ENCODE measurements at places on chromosomes 13 and 19. TPM values are rescaled to one million over a fixed set of nuclear protein-coding genes. Genes with fewer than 3 reads are reported as not detected.

- H3K4me3 ChIP-seq = no peak overlapping the region
- H3K27me3 ChIP-seq = no peaks in the 10 kb centered on the region
- H3K36me3 ChIP-seq = peaks cover 18% of the 10 kb centered on the region
- H3K27ac ChIP-seq = no peak overlapping the region
- no peaks in the 10 kb centered on the region for H3K4me1 ChIP-seq
These were observed 33.7 kb upstream of the TEX29 start for GRCh38 chr13:111286749-111287148.

CYP2A7 gene
- not detected for total RNA-seq

GRCh38 chr19:17954401-17954800 lies 12.5 kb upstream of the KCNN1 start:
- DNase-seq = no peak
- no peak overlapping the region for H3K27ac ChIP-seq
- no peaks in the 10 kb centered on the region for H3K36me3 ChIP-seq

GRCh38 chr13:101916775-101917474 lies 464.4 kb downstream of the ITGBL1 start:
- peak; percentile 31 for DNase-seq
- H3K27me3 ChIP-seq = peaks cover 53% of the 10 kb centered on the region
- no peaks in the 10 kb centered on the region for H3K36me3 ChIP-seq
- H3K4me1 ChIP-seq = no peaks in the 10 kb centered on the region

DNA sequence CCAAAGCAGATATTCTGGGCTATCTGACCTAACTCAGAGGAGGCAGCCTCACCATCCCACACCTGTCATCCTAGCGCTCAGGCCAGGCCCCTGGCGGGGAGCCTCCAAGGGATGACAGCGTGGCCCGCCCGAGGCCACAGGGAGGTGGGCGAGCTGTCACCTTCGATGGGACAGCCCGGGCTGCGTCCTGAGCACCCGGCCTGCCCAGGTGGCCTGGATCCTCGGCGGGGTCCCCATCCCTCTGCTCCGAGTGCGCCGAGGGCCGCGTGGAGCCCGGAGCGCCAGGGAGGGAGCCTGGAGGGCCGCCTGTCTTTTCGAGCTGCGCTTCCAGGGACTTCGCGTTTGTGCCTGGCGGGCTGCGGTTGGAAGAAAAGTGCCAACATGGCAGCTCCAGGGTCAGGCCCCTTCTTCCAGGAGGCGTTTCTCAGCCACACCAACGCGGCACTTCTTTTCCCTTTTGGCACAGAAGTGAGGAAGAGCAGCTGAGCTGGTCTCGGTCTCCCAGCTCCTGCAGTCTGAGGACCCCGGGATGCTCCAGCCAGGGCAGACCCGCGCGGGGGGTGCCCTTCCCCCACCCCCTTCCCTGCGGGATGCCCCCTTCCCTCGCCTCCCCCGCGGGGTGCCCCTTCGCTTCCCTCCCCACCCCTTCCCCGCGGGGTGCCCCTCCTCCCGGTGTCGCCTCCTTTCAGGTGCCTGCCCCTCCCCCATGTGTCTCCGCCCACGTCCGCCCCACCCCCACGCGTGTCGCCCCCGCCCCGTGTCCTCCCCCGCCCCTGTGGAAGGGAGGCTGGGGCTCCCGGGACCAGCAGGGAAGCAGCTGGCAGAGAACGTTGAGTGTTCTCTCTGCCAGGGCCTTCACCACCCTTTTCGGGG lies 42.3 kb downstream of the GJA3 start:
- H3K27ac ChIP-seq = peak overlapping the region; percentile 95
- H3K36me3 ChIP-seq = no peaks in the 10 kb centered on the region
- peaks cover 14% of the 10 kb centered on the region for H3K4me1 ChIP-seq
- H3K27me3 ChIP-seq = peaks cover 12% of the 10 kb centered on the region
- DNase-seq = no peak
- H3K4me3 ChIP-seq = peak overlapping the region; percentile 92

DNA sequence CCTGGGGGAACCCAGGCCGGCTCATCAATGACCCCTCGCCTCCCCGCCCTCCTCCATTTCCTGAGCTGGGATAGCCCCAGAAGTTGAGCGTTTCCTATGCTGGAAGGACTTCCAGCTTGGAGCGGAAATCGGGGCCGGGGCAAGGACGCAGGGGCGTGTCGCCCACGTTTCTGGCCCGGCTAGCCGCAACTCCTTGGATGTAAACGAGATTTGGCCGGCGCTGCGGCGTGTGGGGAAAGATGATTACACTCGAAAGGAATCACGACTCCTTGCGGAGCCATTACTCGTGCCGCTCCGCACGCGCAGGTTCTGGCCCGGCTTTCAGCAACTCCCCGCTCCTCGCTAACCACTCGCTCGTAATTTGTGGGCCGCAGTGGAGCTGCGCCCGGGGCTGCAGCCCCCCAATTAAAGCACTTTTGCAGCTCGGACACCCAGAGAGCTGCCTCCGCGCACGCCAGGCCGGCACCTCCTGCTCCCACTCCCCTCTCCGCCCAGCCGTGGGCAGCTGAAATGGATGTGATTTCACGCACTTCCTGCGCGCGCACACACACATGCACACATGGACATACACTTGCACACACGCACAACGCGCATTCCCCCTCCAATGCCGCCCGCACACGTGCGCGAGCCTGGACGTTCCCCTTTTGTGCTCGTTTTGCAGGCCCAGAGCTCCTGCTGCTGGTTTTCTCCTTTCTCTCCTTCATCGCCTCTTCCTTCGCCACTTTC lies 15.7 kb downstream of the ZIC5 start:
- peaks cover 2% of the 10 kb centered on the region for H3K36me3 ChIP-seq
- H3K4me3 ChIP-seq = peak overlapping the region; percentile 58
- peaks cover 4% of the 10 kb centered on the region for H3K4me1 ChIP-seq
- H3K27me3 ChIP-seq = peaks cover 85% of the 10 kb centered on the region
- H3K27ac ChIP-seq = no peak overlapping the region

GRCh38 chr13:87903553-87903952 lies 232.4 kb downstream of the SLITRK5 start:
- H3K4me1 ChIP-seq = no peaks in the 10 kb centered on the region
- H3K36me3 ChIP-seq = no peaks in the 10 kb centered on the region
- DNase-seq = no peak
- H3K27me3 ChIP-seq = no peaks in the 10 kb centered on the region
- H3K27ac ChIP-seq = no peak overlapping the region
- H3K4me3 ChIP-seq = no peak overlapping the region

- H3K4me1 ChIP-seq = no peaks in the 10 kb centered on the region
- DNase-seq = no peak
- no peak overlapping the region for H3K4me3 ChIP-seq
- no peak overlapping the region for H3K27ac ChIP-seq
- H3K36me3 ChIP-seq = no peaks in the 10 kb centered on the region
These were observed 553.2 kb downstream of the TUBA3C start for GRCh38 chr13:18628428-18628827.

GRCh38 chr19:16330368-16330801 lies 5.8 kb downstream of the KLF2 start:
- peak; percentile 75 for DNase-seq

DNA sequence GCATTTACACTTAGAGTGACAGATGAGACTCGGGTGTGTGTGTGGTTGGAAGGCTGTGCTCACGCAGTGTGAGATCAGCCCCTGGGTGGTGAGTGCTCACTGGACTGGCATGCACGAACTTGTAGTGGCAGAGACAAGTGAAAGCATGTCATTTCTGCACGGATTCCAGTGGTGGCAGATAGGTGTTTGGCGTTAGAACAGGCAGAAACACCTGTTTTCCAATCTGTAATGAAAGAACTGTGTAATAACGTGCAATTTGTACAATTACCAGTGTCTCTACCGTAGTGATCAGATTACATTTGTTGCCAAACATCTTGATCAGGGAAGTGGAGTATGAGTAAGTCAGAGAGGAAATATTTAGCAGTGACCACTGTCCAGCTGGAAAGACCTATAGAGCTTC lies 8.2 kb downstream of the LAMP1 start:
- no peaks in the 10 kb centered on the region for H3K27me3 ChIP-seq
- H3K4me1 ChIP-seq = peaks cover 9% of the 10 kb centered on the region
- peaks cover 10% of the 10 kb centered on the region for H3K36me3 ChIP-seq
- no peak overlapping the region for H3K27ac ChIP-seq
- no peak for DNase-seq
